ENCODE measurements at places on chromosomes 7 and 10.

DNA sequence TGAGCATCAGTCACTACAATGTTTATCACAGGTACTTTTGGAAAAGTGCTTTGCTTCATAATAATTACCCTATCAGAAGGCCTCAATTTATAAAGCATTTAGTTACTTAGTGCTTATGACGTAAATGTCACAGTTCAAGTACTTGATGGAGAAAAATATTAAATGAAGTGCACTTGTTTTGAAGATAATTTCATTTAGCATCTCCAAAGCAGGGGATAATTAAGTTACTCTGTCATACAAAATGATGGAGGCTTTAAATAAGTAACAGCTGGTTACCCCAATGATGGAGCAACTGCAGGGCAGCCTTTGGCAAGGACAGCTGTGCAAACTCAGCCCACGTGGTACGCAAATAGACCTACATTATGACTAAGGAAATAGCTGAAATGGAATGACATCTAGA lies 768.8 kb downstream of the GRM8 start:
- DNase-seq = peak; percentile 74

GRCh38 chr7:102967798-102968197 lies 55.0 kb downstream of the LRRC17 start:
- no peak for DNase-seq

DNA sequence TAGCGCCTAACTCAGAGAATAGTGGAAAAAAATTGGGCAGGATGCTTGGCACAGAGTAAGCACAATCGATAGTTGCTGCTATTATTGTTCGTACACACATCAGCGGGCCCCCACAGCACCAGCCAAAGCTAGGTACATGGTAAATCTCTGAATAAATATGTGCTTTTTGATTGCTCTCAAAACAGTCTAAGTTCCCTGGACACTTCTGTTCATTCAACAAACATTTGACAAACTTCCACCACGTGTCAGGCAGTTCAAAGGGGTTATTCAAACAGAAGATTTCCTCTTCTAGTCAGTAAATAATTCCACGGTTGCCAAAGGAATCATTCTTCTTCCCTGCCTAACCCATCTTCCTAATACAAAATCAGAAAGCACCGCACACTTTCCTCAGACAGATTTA lies 150.8 kb downstream of the DGKI start:
- DNase-seq = no peak

DNA sequence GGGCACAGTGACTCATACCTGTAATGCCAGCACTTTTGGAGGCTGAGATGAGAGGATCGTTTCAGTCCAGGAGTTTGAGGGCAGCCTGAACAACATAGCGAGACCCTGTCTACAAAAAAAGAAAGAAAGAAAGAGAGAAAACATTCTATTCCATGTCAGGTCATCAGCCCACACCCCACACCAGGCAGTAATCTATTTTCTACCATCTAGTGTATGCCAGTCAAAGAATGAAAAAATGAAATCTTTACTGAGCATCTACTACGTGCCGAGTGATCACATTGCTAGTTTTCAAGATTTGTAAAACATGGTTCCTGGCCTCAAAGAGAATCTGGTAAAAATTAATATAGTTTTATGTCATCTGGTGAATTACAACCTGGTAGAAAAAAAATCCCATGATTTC lies 3.1 kb upstream of the EPHB4 start:
- no peak for DNase-seq

GRCh38 chr10:95214369-95214768 lies 20.3 kb downstream of the ACSM6 start:
- no peak for DNase-seq

GRCh38 chr10:62527019-62527827 lies 153.1 kb downstream of the ZNF365 start:
- no peak for DNase-seq

DNA sequence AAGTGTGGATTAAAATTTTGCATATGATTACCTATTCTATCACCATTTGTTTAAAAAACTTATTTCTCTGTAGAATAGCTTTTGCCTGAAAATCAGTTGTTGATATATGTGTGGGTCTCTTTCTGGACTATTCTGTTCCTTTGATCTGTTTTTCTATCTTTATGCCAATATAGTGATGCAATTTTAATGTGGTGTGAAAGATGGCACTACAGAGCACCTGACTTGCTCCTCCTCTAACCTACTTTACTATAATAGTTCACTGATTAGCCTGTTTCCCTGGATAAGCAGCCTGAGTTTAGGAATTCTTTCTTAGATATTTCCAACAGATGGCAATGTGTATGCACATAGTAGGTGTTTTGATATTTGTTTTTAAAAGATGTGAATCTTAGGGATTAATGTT lies 294.5 kb downstream of the AUTS2 start:
- no peak for DNase-seq

GRCh38 chr10:97494151-97494550 lies 4.1 kb downstream of the MMS19 start:
- no peak for DNase-seq

GRCh38 chr7:144975882-144976281 lies 140.0 kb upstream of the TPK1 start:
- no peak for DNase-seq

- no peak for DNase-seq
These were observed 104.6 kb downstream of the HIPK2 start for GRCh38 chr7:139673230-139673629.

- no peak for DNase-seq
These were observed 499 bp downstream of the GAL3ST4 start for GRCh38 chr7:100167912-100168323.

- no peak for DNase-seq
These were observed 469 bp downstream of the MSS51 start for GRCh38 chr10:73432646-73433537.

DNA sequence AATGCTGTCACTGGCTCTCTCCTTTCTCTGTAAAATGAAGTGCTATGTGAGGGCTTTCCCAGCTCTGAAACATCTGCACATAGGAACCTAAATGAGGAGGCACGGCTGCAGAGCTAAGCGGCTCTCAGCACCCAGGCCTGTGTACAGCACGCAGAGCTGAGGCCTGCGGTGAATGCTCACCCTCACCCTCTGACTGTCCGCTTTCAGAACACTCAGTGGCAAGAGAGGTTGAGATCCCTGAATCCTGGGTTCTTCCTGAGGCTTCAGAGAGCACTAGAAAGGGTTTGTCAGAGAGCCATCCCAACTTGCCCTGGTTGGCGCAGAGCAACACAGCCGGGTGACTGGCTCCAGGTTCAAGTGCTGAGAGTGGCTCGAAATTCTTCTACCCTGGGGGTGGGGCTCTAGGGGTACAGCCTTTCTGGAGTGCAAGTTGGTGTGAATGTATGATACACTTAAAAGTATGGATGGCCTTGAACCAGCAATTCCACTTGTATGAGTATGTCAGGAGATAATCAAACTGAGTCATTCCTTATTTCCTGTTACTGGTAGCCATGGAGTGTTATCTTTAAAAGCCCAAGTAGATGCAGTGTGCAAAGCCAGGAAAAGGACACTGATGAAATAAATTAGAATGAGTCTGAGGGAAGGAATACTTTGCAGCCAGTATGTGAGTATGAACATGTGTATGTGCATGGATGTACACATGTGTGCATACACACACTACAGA lies 1.7 kb upstream of the CCDC201 start:
- DNase-seq = no peak

DNA sequence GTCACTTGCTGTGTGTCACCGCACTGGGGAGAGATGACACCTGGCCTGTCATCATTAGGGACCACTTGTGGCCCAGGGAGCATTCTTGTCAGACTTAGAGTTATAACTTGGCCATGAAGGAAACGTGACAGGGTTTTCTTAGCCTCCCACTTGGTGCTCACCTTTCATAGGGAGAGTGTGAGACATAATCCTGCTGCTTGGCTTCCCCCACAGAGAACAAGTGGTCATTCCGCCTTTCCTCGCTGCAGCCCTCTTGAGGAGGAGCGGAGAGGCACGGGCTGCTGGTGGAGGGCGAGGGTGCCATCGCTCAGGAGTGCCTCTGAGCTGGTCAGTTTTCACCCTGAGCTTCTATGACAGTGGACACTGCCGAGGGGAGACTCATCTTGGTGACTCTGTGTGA lies 125.0 kb upstream of the GJD4 start:
- DNase-seq = no peak

GRCh38 chr7:154424350-154424749 lies 372.2 kb downstream of the DPP6 start:
- DNase-seq = peak; percentile 58

DNA sequence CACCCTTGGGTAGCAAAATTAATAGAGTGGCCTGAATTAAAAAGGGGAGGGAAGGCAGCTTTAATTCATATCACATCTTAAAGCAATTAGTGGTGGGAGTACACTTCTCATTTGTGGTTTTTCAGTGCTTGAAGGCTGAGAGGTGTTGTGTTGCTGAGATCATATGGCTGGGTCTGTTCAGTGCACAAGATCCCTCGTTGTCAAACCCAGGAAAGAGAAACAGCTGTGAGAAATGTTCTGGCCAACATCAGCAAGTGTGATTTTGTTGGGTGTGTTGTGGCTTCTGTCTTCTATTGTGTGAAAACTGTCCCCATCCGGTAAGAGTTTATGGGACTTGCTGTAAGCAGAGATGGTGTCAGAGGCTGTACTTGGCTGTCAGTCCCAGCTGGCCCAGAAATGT lies 197.9 kb upstream of the BMPER start:
- no peak for DNase-seq

- no peak for DNase-seq
These were observed 36.4 kb downstream of the LHPP start for GRCh38 chr10:124498056-124498455.

- no peak for DNase-seq
These were observed 268.9 kb downstream of the ADK start for GRCh38 chr10:74419958-74420375.

DNA sequence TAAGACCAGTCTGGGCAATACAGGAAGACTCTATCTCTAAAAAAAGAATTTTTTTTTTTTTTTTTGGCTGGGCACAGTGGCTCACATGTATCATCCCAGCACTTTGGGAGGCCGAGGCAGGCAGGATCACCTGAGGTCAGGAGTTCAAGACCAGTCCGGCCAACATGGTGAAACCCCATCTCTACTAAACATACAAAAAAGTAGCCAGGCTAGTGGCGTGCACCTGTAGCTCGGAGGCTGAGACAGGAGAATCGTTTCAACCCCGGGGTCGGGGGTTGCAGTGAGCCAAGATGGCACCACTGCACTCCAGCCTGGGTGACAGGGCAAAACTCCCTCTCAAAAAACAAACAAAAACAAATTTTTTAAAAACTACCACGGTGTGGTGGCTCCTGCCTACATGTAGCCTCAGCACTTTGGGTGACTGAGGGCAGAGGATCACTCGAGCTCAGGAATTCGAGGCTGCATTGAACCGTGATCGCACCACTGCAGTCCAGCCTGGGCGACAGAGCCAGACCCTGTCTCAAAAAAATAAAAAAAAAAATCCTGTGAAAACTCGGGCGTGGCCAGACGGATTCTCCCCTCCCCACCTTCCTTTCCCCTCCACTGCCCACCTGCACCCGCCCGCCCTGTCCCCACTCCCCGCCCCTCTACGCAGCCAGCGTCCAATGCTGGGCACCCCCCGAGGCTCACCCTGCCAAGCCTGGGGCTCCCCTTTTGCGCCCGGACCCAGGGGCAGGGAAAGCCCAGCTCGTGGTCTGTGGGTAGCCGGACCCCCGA lies 745 bp upstream of the ORAI2 start:
- no peak for DNase-seq

Data from NCI-H1092 (cell line).